ENCODE measurements at places on chromosomes 12 and 14.

DNA sequence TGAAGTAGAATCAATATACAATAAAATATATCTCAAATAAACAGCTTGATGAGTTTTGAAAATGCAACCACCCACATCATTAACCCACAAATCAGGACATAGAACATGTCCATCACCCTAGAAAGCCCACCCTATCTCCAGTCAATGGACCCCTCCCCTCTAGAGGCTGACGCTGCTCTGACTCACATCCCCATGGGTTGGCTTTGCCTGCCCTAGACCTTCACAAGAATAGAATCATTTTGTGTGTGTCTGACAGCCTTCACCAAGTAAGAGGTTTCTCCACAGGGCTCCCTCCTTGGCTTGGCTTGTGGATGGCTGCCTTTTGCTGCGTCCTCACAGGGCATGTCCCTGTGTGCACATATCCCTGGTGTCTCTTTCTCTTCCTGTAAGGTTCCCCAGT lies 250.2 kb upstream of the RTL1 start:
- DNase-seq: no peak

GRCh38 chr12:7581046-7581445 lies 77.5 kb upstream of the CD163 start:
- no peak for DNase-seq

DNA sequence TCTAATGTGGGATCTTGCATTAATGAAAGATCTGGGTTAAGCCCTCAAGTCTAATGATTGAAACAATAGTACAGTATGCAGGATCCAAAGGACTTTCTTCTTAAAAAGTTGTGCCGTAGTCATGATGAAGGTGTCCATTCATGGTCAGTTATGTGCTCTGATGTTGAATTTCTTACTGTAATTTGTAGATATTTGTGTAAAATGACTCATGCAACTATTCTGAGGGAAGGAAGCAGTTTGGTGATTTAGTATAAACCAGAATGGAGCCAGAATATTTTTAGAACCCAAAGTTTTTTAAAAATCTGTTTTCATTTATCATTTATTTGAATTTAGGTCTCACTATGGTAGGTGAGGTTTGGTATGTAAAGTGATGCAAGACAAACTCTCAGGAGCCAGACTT lies 151.2 kb downstream of the AKAP6 start:
- DNase-seq: no peak

DNA sequence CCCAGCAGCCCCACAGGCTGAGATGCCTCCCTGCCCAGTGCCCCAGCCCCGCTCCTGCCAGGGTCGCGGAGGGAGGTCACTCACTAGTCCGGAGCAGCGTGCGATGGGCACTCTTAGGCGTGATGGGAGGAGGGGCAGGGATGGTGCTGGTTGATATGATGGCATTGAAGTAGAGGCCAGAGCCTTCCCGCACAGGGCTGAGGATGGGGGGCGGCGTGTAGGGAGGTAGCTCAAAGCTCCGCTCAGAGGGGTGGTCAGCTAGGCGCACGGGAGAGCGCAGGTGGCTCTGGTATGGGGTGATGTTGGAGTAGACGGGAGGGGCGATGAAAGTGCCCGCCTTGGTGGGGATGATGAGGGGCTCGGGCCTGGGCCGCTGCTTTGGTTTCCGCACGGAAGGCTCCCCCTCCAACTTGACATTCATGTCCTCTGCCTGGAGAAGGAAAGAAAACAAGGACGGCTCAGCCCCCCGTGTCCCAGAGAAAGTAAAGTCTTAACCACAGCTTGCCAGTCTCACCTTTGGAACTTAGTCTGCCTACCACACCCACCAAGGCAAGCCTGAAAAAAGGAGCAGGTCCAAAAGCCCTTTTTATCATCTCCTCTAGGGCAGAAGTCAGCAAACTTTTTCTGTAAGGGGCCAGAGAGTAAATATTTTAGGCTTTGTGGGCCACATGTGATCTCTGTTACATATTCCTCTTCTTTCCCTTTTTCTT lies 15.5 kb upstream of the PNMA1 start:
- no peak for DNase-seq

GRCh38 chr12:76038176-76038575 lies 6.6 kb upstream of the PHLDA1 start:
- no peak for DNase-seq

- DNase-seq: no peak
Measured at GRCh38 chr14:81400202-81400678, at the start of gene STON2. Gene STON2 (minus strand): TSS chr14:81400324. CDS start chr14:81398382, 1,942 bp downstream.

DNA sequence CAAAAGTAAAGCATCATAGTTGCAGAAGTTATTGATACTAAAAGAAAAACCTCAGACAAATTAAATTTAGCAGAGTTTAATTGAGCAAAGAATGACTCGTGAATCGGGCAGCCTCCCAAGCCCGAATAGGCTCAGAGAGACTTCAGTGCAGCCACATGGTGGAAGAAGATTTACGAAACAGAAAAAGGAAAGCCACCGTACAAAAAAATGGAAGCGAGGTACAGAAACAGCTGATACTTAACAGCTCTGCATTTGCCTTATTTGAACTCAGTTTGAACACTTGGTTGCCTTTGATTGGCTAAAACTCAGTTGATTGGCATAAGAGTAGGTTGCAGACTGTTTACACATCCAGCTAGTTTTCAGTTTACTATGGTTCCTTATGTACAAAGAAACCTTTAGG lies 12.9 kb downstream of the TTC9 start:
- DNase-seq: no peak

DNA sequence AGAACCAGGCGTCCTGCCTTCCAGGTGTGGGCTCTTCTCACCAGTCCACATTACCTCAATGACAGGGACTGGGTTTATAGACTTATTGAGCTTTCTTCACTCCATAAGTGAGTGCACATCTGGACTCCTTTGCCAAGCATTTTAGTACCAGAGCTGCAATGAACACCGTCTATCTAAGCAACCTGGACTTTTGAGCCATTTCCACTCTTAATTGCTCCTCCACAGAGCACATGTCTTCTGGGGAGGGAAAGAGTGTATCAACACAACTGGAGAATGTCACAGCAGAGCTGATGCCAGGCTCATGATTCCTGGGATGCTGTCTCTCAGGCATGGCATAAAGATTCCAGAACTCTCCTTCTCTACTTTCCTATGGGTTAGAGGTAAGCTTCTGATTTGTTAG lies 43.0 kb upstream of the BDKRB2 start:
- DNase-seq: no peak

- no peak for DNase-seq
Measured at GRCh38 chr14:91834571-91834970, 32.8 kb downstream of the TC2N start.

- no peak for DNase-seq
Measured at GRCh38 chr12:45704968-45705367, 24.5 kb upstream of the ARID2 start.

DNA sequence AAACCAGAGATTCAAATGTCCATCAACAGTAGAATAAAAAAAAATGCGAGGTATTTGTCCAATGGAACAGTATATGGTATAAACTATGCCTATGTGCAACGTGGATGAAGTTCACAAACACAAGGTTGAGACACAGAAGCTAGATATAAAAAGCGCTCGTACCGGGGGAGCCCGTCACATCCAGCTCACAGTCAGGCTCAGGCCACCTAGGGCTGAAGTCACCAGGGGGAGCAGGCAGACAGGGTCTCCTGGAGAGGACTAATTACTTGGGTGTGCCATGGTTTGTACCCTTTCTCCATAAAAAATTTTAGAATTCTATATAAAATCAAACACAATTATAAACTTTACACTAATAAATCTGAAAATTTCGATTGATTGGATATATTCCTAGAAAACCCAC lies 13.6 kb downstream of the AHNAK2 start:
- no peak for DNase-seq

DNA sequence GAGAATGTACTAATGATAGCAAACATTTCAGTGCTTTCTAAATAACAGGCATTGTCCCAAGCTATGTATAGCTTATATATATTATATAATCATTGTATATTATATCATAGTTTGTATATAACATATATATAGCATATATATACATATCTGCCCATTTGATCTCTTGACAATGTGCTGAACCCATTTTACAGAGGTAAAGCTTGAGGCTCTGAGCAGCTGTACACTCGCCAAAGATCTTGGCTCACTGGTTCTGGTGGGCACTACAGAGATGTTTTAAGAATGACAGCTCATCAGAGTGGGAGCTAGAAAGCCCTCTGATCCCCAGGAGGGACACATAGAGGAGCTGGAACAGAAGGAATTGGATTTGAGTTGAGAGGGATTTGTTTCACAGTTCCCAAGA lies 68.2 kb upstream of the ACTN1 start:
- DNase-seq: no peak

- no peak for DNase-seq
Measured at GRCh38 chr12:22935501-22935900, 310.5 kb downstream of the ETNK1 start.

GRCh38 chr14:64724578-64724930 lies 20.3 kb downstream of the PLEKHG3 start:
- no peak for DNase-seq

DNA sequence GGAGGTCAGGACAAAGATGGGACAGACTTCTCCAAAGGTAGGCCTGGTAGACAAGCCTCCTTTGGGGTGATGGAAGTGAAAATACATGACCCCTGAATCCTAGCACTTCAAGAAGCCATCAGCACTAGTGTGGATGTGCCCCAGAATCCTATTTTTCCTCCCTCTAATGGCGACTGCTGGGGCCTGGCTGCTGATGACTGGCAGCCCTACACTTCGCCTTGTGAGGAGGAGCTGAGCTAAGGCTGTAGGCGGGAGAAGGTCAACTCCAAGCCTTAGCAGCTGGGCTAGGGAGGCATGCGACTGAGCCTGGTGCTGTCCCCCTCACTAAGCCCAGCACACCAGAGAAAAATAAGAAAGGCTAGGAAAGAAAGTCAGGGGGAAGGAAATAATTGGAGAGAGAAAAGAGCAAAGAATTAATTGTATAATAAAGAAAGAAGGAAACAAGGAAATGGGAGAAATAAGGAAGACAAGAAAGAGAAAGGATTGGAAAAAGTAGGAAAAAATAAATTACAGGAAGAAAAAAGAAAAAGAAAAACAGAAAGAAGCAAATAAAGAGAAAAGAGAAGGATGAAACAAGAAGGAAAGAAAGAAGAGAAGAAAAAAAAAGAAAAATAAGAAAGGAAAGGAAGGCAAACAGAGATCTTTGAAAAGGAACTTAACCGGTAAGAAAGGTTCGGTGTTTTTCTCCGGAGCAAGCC lies 4.7 kb upstream of the HOXC10 start:
- no peak for DNase-seq

- DNase-seq: no peak
Measured at GRCh38 chr12:61009192-61009591, 1251.0 kb upstream of the USP15 start.

GRCh38 chr12:54562750-54563356 lies 13.5 kb downstream of the PDE1B start:
- DNase-seq: no peak

- no peak for DNase-seq
Measured at GRCh38 chr12:1875608-1876007, 42.8 kb downstream of the CACNA2D4 start.

GRCh38 chr12:102511575-102511974 lies 31.2 kb upstream of the IGF1 start:
- DNase-seq: no peak

DNA sequence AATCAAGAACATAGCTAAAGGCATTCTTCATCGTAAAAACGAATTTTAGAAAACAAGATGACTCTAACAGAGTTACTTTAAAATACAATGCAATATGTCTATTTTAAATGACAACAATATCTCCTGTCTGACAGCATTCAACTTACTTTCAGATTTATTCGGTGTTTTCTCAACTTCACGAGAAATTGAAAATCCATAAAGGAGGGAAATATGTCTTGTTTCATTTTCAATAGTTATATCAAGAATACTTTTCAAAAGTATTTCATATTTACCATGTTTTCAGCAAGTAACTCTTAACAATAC lies 254.8 kb downstream of the DAD1 start:
- no peak for DNase-seq

DNA sequence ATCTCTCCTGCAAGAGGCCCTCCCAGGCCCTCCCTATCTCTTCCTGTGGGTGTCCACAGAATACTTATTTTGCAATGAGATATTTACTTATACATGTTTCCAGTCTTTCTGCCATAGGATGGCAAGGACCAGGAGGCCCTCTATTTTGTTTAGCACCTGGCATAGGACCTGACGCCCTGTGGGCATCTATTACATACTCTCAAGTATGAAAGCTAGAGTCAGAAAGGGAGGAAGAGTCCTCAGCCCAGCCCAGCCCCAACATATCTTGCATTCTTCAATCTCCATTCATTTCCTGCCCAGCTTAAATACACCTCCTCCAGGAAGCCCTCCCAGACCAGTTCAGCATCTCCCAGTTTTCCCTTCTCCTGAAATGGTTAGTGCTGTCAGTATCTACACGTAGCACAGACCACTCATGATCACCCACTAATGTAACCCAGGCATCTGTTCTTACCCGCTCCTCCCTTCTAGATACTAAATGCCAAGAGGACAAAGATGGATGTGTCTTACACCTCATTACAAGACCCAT lies 7.4 kb downstream of the FOXN4 start:
- DNase-seq: no peak

- DNase-seq: no peak
Measured at GRCh38 chr14:54622192-54622958, 55.4 kb downstream of the SAMD4A start.

DNA sequence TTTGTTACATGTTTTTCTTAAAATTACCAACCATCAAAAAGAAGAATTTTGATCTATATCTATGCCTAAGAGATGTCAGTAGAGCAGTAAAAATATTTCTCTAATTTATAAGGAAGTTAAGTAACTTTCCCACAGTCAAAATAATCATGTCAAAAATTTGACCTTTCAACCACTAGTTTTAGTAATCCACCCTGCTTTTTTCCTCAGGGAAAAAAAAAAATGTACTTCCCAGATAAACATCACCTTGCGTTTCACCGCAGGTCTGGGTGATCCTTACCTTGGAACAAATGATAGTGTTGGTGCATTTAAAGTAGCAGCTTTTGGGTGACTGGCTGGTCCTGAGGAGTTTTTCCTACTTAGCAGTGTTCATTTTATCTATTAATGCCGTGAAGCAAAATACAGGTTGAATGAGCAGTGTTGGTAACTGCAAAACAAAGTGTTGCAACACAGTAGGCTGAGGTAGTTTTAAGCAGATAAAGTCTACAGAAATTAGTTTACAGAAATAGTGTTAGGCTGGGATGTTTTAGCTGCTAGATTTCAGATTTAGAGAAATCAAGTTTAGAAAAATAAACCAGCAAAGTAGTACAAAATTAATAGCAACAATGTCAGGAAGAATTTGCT lies 137.2 kb upstream of the DNM1L start:
- DNase-seq: no peak

All from HL-60 (cell line).